Hematopoietic multipotent progenitor cell (in vitro differentiated cells): ENCODE measurements at places on chromosomes 12 and 14. TPM values are rescaled to one million over a fixed set of nuclear protein-coding genes. Genes with fewer than 3 reads are reported as not detected.

DNA sequence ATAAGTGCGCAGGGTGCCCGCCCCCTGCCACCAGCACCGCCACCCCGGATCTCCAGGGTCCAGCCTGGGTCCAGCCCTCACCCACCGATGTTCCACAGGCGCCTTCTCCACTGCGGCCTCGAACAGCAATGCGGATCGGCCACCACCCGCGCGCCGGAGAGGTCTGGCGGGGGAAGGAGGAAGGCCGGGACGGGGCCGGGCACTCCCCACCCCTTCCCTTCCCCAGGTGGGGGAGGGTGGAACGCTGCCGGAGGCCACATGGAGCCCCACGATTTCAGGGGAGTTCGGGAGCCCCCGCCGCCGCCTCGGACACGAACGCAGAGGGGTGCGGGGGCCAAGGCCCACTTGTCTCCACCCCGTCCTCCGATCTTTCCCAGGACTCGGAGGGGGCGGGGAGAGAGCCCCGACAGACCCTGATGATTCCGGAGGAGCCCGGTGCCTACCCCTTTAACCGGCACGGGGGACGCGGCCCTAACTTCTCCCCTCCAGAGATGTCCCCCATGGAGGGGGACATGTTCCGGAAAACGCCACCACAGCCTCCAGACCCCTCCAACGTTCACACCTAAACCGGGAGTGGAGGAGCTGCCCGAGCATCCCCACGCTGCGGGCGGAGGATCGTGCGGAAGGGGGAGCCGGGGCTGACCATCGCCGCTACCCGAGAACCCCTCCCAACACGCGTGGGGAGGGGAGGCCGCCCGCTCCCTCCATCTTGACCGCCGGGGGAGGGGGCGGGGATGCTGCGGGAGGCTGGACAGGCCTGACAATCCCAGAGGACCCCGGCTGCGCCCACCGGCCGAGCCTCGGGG is 1.1 kb downstream of the ATXN2 start:
- peak; percentile 36 for DNase-seq

- DNase-seq = no peak
These were observed 58.1 kb downstream of the HSP90AA1 start for GRCh38 chr14:102028733-102029132.

Gene INHBE
- not detected for total RNA-seq

- DNase-seq = no peak
These were observed 12.1 kb downstream of the CNOT2 start for GRCh38 chr12:70255311-70255710.

GRCh38 chr14:94941311-94941710 is 171.4 kb upstream of the GSC start:
- no peak for DNase-seq

DNA sequence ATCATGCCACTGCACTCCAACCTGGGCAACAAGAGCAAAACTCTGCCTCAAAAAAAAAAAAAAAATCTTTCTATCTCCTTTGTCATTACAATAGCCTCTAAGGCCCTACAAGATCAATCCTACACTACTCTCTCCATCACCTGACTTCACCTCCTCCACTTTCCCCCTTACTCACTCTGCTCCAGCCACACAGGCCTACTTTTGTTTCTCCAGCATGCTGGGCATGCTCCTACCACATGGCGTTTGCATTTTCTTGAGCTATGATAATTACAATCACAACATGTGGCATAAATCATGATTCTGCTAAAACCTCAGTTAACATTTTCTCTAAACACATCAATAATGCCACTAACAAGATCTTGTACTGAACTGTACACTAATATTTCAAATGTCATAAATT is 7.8 kb downstream of the PPP1R13B start:
- DNase-seq = no peak

Gene SLC39A5
- 0.54 TPM for total RNA-seq

Gene ACAD10
- total RNA-seq = 27.5 TPM
